Stimulated activated CD8-positive, alpha-beta memory T cell treated with anti-CD3 and anti-CD28 coated beads, Interleukin-2, amount 100 ng/mL, for 48 hours (primary cell): ENCODE measurements at places on chromosomes 11 and 22.
A peak's percentile ranks its signal among the peaks of the same experiment; 100 is the strongest.

DNA sequence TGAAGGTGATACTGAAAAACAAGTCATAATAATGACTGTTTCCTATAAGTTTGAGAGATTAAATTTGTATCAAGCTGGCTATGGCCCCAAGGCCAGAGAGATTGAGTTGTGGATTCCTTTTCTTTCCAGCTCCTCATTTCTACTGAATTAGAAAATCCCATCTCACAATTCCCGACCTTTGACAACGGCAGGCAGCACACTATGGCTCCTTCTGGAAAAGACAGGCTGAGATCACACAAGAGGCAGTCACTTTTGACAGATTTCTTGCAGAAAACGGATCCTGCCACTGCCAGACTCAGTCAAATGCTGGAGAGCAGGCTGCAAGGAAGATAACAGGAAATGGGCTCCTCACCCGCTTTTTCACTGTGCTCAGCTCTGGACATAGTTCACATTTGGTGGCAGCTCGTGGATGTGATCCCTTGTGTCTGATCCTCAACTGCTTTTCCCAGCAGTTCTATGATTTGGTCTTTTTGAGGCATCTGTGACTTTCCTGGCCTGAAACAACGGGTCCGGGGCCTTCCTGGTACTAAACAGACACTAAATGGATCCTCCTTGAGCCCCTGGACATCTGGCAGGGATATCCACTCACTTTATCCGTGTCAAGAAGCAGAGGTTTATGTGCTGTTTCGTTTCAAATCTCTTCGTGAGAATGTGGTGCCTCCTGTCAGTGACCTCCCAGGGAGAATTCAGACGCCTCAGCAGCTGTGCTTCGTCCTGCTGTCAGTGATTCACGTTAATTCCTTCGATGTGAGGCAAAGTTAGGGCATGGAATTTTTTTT lies 26.1 kb upstream of the RTL6 start:
- DNase-seq, result no peak

GRCh38 chr11:91066456-91067047 lies 843.7 kb upstream of the CHORDC1 start:
- no peak for DNase-seq

GRCh38 chr11:69562816-69563215 lies 78.1 kb upstream of the CCND1 start:
- no peak for DNase-seq

- no peak for DNase-seq
Observed at GRCh38 chr11:108224911-108225786, 2.3 kb downstream of the ATM start.

DNA sequence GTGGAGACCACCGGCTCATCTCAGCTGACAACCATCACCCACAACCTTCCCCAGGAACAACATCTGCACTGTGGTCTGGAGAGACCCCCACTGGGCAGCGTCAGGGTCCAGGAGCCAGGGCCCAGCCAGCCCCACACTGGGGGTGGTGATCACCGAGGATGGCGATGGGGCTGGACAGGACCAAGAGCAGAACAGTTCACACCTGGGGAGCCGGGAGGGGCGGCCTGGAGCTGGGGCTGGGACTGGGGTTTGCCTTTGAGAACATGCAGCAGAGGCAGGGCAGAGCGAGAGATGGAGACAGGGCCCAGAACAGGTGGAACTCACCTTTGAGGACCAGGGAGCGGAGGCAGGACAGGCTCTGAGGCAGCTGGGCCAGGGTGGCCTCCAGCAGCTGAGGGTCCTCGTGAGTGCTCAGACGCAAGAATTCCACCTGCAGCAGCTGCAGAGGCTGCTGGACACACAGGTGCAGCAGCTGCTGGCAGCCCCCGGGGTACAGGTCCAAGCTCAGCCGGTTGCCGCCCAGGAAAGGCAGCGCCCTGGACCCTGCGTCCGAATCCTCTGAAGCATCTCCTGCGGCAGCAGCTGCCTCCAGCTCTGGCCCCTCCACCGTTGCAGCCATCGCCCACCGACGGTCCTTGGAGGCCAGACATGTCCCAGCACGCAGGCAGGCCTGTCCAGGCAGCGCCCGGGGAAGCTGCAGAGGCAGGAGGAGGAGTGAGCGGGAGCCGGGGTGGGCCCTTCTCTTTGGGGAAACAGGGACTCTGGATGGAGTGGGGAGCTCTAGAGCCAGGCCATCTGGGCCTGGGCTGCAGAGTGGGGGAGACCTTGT lies 1.0 kb downstream of the PIDD1 start:
- DNase-seq, result no peak

DNA sequence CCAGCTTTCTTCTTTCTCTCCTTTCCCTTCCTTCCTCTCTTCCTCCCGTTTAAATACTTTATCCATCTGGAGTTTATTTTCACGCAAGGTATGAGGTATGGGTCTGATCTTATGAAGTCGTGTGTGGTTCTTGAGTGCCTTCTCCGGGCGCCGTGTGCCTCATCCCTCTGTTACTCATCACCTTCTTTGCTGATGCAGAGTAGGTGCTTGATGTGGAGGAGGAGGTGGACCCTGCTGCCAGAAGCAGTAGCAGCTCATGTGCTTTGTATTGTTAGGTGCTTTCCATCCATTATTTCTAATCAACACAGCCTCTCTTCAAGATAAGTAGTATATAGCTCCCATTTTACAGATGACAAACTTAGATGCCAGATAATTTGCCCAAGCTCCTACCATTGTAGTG lies 47.0 kb downstream of the TNRC6B start:
- DNase-seq, result peak; percentile 8

DNA sequence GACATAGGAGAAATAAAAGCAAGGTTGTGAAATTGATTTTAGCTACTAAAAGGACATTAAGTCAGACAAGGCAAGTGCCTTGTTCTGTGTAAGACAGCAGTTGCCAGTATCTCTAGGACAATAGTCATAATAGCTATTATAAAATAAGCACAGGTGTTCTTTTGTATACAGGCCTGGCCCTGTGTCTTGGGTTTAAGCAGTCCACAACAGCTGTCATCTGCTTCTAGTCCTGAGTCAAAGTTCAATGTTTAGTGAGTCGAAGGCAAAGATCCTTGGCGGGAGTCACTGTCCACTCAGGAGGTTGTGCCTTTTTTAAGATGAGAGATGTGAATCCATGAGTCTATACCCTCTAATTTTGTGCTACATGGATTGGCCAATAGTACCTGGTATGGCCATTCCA lies 79.5 kb downstream of the SC5D start:
- no peak for DNase-seq

DNA sequence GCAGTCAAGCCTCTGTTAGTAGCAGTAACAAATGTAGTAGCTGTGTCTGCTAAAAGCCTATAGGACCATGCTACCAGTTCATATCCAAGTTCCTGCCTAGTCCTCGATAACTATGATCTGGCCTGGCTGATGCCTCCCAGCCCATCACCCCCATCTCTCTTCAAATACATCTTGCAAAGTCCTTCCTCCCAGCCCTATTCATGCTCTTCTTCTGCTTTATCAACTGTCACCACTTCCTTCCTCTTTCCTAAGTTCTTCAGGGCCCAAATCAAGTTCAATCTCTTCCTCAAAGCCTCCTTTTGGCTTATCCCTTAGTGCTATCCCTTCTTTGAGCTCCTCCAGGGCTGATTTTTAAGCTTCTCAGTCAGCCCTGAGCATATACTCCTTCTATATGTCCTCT lies 150.9 kb upstream of the THY1 start:
- no peak for DNase-seq

DNA sequence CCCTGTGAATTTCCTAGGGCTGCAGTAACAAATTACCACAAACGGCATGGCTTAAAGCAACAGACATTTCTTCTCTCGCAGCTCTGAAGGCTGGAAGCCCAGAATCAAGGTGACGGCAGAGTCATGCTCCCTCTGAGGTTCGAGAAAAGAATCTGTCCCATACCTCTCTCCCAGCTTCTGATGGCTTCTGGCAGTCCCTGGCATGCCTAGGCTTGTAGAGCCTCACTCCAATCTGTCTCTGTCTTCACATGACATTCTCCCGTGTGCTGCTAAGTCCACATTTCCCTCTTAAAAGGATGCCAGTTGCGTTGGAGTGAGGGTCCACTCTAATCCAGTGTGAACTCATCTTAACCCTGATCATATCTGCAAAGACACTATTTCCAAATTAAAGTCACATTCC lies 116.2 kb downstream of the NECTIN1 start:
- no peak for DNase-seq

GRCh38 chr11:72524711-72525110 lies 90.4 kb upstream of the CLPB start:
- no peak for DNase-seq

DNA sequence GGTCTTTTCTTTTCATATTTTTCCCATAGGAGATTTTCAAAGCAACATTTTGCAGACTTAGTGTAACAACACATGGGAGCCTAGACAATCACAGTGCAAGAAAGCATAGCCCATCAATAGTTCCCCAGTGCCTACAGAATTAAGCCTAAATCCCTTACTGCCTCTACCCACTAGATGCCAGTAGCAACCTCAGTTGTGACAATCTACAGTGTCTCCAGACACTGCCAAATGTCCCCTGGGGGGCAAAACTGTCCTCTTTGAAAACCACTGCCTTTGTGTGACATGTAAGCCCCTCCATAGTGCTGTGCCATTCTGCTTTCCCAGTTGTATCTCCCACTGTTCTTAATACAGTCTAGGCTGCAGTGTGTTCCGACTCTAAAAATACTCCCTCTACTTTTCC lies 1329.0 kb downstream of the LRRC4C start:
- no peak for DNase-seq

- DNase-seq, result peak; percentile 32
Observed at GRCh38 chr11:86632499-86633269, 39.7 kb downstream of the ME3 start.

- no peak for DNase-seq
Observed at GRCh38 chr11:16632295-16633200, 105.9 kb upstream of the C11orf58 start.

- peak; percentile 49 for DNase-seq
Observed at GRCh38 chr22:26679003-26679629, 21.7 kb downstream of the MIAT start.

GRCh38 chr22:24768537-24769374 lies 5.8 kb downstream of the PIWIL3 start:
- DNase-seq, result no peak

DNA sequence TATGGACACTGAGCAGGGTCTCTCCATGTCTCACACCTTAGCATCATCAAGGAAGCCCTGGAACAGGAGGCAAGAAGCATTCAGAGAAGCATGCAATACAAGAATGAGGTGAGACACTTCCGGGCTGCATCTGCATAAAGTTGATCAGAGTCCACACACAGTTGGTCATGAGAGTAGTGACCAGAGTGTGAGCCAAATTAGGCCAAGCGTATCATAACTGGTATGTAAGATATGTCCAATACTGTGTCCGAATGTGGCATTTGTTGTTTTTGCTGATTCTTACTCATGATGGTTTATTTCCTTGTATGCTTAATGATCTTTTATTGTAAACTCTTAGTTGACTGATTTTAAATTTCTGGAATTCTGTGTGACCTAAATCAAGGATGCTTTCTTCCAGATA lies 315.7 kb downstream of the INSC start:
- DNase-seq, result no peak

- no peak for DNase-seq
Observed at GRCh38 chr22:36136475-36136874, 24.1 kb downstream of the APOL3 start.

DNA sequence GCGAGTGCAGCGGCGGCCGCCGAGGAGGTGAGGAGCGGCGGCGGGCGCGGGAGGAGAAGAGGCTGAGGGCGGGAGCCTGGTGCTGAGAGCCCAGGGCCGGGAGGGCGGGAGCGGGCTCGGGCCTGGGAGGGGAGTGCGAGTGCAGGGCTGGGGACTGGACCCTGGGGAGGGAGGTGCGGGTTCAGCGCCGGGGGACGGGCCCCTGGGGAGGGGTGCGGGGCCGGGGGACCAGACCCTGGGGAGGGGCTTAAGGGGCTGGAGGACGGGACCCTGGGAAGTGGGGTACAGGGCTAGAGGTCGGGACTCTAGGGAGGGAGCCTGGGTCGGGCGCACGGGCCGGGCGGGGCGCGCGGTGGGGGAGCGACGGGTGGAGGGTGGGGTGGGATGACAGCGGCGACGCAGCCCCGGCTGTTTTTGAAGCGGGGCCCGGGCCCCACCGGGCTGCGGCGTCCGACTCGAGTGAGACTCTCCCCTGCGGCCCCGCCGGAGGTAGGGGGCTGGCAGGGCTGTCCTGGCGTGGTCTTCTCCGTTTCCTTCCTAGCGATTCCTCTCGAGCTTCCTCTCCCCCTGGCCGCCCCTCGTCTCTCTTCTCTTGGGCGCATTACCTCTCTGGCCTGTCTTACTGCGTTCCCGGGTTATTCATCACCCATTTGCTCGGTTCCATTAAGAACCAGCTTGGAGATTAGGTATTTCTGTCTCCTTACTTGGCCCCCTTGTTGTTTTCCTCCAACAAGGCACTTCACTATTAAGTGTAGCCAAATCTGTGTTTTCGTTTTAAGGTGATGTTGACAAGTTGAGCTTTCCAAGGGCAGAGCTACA lies 754 bp downstream of the NUP50 start:
- no peak for DNase-seq

DNA sequence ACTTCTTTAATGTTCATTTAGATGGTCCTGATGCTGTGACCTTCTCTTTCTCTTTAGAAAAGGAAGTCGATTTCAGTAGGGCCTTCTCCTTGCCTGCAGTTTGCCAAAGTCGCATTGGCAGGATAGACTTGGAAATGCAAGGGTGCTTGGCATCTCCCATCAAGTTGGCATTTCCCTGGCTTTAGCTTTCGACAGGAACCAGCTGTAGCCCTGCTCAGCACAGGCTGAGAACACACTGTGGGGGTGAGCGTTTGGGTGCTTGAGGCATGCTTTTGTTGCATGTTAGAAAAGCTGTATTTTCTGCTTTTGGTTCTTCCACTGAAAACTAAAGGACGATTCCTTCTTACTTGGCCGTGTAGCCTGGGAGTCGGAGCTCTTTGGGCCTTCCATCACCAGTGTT lies 37.7 kb downstream of the LDLRAD3 start:
- DNase-seq, result no peak

- DNase-seq, result no peak
Observed at GRCh38 chr22:29839039-29839438, 965 bp upstream of the ASCC2 start.

GRCh38 chr11:8917157-8917825 lies 6.3 kb downstream of the AKIP1 start:
- no peak for DNase-seq
